Stimulated activated CD8-positive, alpha-beta memory T cell treated with anti-CD3 and anti-CD28 coated beads, Interleukin-4, amount 100 ng/mL, for 4 hours (primary cell): ENCODE measurements at places on chromosomes 11 and 22.

DNA sequence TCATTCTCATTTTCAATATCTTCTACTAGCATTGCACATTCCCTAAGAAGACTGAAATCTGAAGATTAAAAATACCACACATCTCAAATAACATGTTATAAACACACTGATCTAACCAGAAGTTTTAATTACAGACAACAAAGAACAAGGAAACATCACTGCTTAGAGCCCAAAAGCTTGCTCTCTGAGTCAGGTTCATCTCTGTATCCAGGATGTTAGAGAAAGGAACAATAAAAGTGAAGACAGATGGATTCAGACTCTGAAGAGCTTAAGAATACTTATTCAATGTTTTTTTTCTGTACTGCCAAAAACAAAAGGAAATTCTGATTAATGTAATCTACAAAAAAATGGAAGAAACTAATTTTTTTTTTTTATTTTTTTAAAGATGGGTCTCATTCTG is 16.5 kb downstream of the RDX start:
- no peak for DNase-seq

DNA sequence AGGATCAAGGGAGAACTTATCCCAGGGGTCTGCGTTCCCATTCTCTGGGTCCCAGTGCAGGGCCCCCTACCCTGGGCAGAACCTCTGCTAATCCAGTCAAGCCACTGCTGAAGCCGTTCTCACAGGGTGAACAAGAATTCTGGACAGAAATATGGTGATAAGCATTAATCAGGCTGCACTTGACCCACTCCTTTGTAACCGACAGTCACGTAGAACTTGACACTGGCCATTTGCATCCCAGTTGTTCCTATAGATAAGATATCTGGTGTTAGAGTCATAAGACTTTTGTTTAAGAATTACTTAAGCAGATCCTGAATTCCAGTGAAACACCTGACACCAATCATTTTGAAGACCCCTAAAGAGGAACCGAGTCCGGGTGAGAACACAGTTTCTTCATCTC is 107.5 kb upstream of the THY1 start:
- no peak for DNase-seq

DNA sequence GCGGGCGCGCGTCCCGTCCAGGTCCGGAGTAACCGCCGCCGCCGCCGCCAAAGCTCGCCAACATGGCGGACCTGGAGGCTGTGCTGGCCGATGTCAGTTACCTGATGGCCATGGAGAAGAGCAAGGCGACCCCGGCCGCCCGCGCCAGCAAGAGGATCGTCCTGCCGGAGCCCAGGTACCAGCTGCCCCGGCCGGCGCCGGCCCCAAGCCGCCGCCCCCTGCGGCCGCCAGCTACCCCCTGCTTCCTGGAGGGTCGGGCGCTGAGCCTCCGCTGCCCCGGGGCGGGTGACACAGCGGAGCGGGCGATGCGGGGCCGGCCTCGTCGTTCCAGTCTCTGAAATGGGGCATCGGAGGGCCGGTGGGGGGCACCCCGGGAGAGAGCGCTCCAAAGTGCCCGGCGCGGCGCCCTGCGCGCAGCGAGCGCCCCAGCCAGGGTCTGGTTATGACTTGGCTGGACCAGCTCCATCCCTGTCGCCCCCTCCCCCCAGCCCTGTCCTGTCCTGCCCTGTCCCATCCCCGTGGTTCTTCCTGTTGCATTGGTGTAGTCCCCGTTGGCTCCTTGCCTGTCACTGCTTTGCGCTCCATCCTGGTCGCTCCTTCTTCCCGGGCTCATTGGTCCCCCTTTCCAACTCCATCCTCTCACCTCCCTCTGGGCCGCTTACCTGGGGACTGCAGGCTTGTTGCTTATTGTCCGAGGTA is 653 bp downstream of the GRK3 start:
- DNase-seq: no peak

DNA sequence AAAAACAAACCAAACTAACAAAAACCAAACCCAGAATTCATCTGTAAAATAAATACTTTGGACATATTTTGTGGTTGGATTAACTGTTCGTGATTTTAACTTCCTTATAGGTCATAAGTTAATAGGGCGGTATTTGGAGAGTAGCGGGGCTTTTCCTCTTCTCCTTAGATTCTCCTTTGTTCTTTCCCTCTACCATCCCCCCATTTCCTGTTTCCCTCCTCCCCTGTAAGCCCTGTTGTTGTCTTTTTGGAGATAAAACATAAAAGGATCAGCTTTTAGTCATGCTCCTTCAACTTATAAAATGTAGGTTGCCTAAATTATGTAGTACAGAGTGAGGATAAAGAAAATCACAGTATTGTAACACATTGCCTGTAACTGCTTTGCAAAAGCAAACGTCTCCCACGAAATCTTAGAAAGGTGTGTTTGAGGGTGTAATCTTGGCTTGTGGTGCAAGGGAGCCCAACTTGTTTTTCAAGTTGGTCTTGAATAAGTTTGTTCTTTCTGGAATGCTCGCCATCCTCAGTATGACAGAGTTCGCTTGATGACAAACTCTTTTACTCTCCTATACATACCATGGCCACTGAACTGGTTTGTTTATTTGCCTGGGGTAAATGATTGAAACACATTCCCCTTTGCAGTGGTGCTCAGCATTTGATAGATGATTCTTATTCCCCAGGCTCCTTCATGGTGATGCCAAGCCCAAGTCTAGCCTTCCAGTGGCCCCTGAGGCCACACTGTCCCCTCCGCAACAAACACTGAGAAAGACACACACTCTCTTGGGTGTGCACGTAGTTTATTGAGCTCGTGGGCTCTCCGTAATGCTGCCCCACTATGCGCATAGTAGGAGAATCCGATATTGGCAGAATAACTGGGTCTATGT is 49.4 kb downstream of the TEAD1 start:
- no peak for DNase-seq

- DNase-seq: no peak
Measured at GRCh38 chr11:15955595-15955994, 400.8 kb downstream of the SOX6 start.

DNA sequence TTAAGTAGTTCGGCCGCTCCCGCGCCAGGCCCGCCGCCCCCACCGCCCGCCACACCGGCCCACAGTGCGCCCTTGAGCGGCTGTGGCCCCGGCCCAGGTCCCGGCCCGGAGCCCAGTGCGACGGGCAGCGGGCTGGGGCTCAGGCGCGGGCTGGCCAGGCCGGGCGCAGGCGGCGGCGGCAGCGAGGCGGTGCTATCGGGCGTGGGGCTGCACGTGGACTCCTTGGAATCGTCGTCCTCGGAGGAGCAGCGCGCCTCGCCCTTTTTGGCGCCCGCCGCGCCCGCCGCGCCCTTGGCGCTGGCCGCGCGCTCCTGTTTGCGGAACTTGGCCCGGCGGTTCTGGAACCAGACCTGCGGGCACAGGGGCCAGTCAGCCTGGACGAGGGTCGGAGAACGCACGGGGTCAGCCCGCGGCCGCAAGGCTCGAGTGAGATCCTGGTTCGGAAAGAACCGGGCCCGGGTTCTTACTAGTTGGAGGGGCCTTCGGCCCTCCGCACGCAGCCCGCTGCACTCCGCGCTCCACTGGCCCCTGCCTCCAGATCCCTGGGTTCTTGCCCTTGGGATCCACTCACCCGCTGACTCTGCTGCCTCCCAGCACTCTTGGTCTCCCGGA is 4.0 kb downstream of the PHOX2A start:
- DNase-seq: no peak

DNA sequence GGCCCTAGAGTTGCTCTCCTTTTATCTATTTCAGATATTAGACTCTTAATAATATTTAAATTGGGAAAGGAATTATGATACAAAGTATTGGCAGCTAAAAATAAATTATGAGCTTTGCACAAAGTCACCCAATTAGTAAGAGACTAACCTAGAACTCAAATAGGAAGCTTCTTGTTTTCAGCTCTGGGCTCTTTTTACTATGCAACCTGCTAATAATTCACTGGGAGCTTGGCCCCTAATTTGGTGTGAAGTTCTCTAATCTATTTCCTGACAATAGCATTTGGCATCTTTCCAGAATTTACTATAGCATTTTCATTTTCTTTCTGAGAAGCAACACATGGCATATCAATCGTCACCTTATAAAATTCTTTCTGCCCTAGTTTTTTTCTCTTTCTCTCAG is 727.7 kb upstream of the ANO5 start:
- DNase-seq: no peak

- no peak for DNase-seq
Measured at GRCh38 chr11:72369743-72370142, 64.6 kb downstream of the CLPB start.

DNA sequence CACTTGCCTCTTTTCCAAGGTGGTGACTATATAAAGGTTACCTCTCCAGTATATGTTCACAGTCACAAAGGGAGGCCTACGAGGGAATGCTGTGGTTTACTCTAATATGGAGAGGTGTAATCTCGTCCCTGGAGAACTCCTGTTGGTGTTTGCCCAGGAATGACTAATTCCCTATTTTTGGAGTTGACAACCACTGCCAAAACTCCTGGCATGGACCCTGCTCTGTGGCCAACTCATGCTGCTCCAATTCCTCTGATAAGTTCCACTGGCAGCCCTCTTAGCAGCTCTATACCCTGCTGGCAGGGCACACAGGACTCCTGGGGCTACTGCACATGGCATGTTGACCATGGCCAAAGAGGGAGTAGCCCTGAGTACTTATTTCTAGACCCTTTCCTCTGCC is 418.7 kb upstream of the ANO5 start:
- no peak for DNase-seq

DNA sequence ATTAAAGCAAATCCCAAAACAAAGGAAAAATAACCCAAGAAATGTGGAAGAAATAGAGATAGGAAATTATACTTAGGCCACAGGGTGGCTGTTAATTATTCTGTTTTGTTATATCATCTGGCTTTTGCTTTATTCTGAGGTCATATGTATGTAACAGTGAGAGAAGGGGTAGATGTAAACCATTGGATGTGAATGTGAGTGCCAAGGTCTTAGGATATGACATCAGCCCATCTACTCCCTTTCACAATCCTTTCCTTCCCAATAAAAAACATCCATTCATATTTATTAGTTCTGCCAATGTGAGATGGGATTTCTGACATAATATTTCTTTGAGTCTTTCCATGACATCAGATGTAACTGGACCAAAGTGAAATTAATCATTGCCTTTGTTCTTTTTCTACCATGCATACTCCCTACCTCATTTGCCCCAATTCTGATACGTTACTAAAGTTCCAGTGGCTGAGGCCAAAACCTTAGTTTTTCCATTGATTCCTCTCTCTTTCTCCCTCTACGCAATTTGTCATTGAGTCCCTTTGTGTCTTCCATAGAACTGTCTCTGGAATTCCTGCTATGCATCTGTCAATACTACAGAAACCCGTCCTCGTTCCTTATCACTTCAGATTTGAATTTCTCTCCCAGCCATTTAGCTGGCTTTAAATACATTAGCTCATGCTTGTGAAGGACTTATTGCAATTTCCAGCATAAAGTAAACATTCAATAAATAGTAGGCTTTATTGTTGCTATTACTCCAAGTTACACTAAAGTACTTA is 170.3 kb downstream of the ARHGAP42 start:
- no peak for DNase-seq

GRCh38 chr11:60923326-60923725 is 934 bp upstream of the TMEM132A start:
- DNase-seq: no peak

DNA sequence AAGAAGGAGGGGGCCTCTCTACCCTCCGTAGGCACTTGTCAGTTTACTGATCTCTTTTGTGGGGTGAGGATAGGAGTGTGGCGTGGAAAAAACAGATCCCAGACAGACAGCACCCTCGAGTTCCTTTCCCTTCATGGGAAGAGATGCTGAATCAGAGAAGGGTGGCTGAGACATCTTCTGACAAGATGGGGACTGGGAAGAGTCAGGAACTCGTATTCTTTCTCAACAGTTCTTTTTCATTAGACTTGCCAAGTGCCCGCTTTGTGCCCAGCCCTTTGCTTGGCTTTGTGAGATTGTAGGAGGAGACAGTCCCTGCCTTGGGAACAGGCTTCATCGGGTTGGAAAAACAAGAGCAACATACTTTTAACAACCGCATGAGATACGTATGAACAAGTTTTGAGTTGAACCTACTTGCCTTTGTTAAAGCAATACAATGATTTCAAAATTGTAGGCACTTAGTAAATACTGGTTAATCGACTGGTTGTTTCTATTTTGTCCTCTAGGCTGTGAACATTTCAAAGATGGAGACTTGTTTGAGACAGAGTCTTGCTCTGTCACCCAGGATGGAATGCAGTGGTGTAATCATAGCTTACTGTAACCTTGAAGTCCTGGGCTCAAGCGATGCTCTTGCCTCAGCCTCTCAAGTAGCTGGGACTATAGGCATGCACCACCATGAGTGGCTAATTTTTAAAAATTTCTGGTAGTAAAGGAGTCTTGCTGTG is 1.1 kb downstream of the RRM1 start:
- DNase-seq: no peak

DNA sequence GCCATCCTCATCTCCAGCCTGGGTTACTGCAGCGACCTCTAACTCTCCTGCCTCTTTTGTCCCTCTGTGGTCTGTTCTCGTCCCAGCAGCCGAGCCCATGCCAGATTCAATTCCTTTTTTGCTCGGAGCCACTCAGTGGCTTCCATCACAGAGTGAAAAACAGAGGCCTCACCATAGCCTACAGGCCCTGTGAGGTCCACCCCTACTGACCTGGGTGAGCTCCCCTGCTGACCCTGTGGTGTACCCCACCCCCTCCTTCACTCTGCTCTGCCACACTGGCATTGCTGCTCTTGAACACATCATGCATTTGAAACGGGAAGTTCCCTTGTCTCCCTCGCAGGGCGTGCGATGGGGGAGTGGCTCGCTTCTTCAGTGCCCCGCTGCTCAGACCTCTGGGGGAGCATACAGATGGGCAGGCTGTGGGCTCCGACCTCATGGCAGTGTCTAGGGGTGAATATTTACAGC is 2.1 kb downstream of the AIP start:
- no peak for DNase-seq

- DNase-seq: no peak
Measured at GRCh38 chr11:76408171-76408965, 27.2 kb downstream of the GVQW3 start.

DNA sequence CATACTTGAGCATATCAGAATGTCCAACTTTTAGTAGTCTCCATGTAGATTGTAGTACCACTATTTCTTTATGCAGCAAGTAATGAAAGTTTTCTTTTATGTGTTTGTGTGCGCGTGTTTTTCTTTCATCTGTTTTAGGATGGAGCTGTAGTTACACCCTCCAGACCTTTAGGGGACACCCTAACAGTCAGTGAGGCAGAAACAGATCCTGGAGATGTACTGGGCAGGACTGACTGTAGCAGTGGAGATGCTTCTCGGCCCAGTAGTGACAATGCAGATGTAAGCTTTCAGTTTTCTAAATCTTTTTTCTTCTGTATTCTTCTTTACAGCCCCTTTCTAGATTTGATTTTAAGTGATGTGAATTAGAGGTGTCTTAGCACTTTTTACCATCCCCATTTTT is 79.9 kb upstream of the GRIK4 start:
- no peak for DNase-seq

GRCh38 chr11:131889760-131890581 is 519.6 kb downstream of the NTM start:
- DNase-seq: no peak

DNA sequence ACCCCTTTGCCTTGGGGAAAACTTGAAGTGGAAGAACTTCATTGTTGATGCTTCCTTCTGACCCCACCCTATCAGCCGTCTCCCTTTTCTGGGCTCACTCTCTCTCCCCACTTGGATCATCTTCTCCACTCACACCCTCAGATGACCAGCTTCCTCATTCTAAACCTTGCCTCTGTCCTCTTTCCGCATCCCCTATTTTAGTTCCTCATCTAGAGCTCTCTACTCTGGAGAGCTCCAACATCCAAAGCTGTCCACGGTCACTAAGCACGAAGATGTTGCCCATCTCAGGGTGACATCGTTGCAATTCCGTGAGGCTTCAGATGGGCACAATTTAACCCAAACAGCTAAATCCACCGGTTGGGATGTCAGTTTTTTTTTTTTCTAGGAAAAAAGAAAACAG is 31.6 kb upstream of the ME3 start:
- no peak for DNase-seq

- no peak for DNase-seq
Measured at GRCh38 chr11:129373489-129373953, 2.1 kb upstream of the BARX2 start.
